T1000 (cell line): ENCODE measurements at places on chromosomes 3 and 15.

DNA sequence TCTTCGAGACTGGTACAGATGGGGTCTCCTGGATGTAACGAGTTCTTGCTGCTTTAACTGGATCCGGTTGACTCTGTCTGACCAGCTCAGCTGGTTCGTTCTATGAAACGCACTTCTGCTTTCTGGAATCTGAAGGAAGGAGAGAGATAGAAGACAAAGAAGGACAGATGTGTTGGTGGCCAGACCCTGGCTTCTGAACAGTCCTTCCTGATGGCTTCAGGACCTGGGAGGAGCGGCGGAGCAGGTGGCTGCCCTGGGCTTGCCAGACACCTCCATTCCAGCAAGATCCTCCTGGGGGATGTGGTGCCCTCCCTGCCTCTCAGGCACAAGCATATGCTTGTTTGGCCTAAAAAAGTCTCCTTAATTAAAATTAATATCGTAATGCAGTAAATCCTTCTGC is 99.9 kb downstream of the APBA2 start:
- DNase-seq: no peak

- no peak for DNase-seq
Measured at GRCh38 chr3:97825101-97825500, 3.3 kb downstream of the CRYBG3 start.

DNA sequence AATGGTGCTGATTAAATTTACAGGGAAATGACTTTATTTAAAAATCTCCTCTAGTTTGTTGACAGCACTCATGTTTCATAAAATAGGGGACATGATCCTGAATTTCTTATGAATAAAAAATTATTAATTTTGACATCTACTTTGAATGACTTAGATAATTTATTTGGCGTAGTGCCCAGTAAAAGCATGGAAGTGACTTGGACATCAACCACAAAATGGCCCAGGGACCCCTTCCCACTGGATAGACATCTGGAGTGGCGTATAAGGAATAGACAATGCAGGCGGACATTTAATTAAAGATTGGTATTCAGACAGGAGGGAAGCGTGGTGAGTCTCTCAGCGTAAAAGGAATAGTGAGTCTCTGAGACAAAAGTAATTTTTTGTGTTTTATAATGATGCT is 79.8 kb downstream of the ADAMTSL3 start:
- DNase-seq: no peak

GRCh38 chr3:27840807-27841594 is 118.9 kb upstream of the EOMES start:
- DNase-seq: no peak

- no peak for DNase-seq
Measured at GRCh38 chr3:107704477-107704876, 181.7 kb downstream of the BBX start.

DNA sequence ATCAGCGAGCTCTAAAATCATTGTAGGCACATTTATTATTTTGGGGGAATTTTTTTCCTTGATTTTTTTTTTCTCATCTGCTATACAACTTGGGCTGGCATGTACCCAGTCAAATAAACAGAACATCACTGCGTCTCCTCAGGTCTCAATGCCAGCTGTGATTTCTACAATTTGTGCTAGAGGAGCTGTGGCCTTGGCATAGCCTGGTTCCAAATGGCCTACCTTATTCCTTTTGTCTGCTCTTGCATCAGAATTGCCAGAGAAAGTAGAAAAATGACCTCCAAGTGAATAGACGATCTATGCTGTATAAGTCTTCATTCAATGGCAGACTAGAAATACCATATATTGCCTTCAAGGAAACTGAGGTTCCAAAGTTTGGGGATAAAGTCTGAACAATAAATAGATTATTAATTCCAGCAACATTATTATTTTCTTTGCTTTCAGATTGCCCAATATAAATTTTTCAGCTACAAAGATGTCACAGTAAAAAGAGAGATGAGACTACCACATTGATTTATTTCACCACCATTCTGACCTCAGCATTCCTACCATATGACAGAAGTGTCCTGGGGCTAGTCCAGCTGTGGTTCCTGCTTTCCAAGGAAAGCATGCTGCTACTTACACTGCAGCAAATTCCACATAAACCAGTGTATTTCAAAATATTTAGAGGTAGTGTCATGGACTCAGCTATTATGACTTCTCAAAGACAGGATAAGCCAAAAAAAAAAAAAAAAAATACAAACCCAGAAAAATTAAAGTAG is 493.9 kb upstream of the ZNF385D start:
- DNase-seq: peak; percentile 77

DNA sequence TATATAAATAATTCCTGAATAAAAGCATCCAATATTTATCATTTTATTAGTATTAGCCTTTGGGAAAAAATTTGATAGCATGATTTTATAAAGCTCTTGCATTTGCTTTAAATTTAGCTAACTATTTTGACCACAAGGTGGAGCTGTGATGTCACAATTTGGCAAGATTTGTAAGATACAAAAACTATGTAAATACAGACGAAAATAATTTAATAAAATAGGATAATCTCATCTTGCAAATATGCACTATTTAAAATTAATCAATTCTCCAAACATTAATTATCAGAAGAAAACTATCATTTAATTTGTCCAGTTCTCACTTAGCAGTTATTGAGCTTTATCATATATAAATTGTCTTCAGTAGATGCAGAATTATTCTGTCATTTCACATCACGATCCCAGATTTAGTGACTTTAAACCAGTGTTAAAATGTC is 95.4 kb downstream of the PLOD2 start:
- DNase-seq: no peak

- no peak for DNase-seq
Measured at GRCh38 chr3:111910806-111911205, 51.7 kb downstream of the PHLDB2 start.

DNA sequence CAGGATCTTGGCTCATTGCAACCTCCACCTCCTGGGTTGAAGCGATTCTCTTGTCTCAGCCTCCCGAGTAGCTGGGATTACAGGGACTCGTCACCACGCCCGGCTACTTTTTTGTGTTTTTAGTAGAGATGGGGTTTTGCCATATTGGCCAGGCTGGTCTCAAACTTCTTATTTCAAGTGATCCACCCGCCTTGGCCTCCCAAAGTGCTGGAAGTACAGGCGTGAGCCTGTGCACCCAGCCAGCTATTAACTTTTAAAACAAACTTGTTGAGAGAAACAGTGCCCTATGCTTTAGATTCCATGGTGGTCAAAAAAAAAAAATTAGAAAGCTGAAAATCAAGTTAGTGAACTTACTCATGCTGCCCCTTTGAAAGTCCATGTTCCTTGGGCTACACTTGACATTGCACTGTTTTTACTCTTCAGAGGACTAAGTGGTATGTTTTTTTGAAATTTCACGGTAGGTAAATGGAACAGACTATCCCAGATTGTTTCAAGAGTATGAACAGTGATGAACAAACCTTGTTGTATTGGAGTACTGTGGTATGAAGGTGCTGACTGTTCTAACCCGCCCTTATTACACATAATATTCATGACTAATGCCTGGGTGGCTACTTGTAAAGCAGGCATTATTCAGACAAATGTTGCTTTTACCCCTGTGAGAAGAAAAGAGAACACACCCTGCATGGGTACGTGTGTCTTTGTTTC is 206.9 kb downstream of the KLHL25 start:
- no peak for DNase-seq

DNA sequence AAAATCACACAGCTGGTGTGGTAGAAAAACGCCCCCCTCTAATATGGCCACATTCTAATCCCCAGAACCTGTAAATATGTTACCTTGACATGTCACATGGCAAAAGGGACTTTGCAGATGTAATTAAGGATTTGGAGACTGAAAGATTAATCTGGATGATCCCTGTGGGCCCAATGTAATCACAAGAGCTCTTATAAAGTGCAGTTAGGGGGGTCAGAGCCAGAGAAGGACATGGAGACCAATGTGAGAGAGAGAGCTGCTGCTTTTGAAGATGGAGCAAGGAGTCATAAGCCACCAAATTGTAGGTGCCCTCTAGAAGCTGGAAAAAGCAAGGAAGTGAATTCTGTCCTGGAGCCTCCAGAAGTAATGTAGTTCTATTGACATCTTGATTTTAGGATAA is 152.6 kb downstream of the PEX5L start:
- DNase-seq: no peak

GRCh38 chr3:185537369-185537970 is 14.9 kb downstream of the LIPH start:
- peak; percentile 72 for DNase-seq

DNA sequence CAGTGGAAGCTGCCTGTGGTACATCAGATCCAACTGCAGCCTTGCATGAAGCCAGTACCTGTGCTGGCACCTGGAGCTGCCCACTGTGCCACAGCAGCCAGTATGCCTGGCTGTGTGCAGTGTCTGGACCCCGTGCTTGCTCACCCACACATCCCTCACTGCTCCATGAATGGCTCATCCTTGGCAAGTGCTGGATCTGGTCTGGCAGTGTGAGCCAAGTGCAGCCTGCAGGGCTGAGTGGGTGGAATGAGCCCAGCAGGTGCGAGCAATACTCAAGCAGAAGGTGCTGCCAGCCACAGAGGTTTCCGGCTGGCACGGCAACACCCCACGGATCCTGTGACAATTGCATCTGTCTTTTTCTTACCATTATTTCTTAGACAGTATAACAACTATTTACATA is 488.2 kb upstream of the ROBO2 start:
- no peak for DNase-seq

DNA sequence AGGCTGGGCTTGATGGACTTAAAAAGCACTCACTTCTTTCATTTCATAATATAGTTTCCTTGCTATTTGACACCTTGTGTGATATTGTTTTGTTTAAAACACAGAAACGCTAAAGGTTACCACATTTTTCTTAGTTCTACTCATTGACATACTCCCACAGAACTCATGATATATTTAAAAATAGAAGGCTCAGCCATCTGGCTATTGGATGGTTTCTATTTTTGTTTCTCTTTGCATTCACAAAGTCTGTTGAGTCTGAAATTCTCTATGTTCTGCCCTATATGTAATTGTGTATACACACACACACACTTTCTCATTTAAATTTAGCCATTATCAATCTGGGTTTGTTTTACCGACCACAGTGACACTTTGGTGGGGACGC is 128.2 kb downstream of the SOX2 start:
- DNase-seq: no peak

- no peak for DNase-seq
Measured at GRCh38 chr3:29655015-29655747, 374.3 kb downstream of the RBMS3 start.

GRCh38 chr3:188656196-188656982 is 502.4 kb downstream of the LPP start:
- no peak for DNase-seq

DNA sequence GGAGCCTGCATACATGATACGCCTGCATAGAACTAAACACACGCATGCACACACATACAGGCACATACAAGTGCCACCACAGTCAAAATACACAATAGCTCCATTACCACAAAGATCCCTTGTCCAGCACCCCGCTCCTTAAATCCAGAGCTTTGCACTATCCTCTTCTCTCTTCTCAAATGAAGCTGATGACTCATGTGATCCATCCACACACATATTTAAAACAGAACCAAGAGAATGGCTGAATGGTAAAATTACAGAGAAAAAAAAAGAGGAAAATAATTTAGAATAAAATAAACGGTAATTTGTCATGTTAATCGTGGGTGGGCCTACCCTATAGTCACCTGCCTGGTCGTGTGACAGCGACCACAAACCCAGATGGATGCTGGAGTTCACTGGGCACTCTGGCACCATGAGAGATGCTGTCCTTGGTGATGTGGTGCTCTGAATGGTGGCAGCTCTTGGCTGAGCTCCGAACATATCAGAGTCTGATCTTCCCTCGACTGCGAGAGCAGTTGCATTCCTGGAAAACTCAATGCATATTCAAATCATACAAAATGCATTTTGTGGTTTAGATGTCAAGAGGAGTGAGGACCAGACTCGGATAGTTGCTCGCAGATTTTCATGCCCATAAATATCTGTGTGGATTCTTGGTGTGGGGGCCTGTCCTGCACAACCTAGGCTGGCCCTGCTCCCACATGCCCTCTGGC is 8.9 kb downstream of the IQSEC1 start:
- no peak for DNase-seq

DNA sequence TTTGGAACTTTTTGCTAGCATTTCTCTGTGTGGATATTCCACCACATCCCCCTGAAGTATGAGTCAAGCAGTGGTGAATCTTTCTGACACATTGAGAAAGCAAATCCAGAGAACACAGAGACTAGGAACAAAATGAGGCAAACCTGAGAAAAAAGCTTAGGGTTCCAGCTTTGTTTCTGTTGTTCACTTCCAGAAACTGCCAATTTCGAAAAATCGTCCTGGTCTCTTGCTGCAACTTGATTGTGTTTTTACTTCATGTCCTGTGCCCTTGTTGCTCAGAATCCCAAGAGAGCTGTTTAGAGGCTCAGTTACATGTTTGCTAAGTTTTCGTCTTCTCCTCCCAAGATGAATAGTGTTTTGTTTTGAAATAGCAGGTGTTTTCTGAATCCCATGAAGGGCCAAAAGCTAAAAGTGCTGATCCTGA is 13.7 kb downstream of the MAP2K1 start:
- no peak for DNase-seq

DNA sequence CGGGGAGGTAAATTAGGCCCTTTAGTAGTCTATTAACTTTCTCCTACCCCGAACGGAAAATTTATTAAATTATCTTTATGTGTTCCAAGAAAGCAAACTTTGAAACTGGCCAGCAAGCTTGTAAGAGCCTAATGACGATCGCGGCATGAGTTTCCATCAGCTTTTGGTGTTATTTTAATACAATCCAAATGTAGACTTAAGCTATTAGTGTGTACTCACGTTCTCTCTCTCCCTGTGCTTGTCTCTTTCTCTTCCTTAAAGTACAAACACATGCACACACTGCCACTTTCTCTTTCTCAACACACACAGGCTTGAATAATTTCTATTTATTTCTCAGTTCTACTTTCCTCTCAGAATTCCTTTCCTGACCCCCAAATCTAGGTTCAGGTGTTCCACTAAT is 108.8 kb upstream of the MME start:
- DNase-seq: no peak

- no peak for DNase-seq
Measured at GRCh38 chr3:61829722-61830350, 268.5 kb downstream of the PTPRG start.

DNA sequence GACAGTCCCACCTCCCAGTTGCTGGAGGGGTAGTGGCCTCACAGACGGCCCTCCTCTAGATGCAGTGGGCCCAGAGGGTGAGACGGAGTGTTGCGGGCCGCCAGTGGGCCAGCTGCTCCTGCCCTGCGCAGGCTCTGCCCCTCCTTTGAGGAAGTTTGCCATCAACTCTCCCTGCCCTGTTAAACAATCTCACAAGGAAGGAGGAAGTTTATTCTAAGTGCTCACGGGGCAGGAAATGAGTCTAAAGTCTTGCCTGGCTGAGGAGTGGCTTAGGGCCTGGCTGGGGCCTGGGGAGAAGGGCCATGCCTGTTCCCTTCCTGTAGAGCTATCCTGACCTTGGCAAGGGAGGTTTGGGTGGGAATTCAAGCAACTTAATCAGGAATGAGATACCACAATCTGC is at the start of gene FAM3D:
Gene FAM3D (minus strand): TSS at position 92 of the 400 bp plus-strand sequence. CDS start 11,211 bp downstream, outside the sequence.
- no peak for DNase-seq

- DNase-seq: no peak
Measured at GRCh38 chr3:15256861-15257341, 50.9 kb downstream of the CAPN7 start.

DNA sequence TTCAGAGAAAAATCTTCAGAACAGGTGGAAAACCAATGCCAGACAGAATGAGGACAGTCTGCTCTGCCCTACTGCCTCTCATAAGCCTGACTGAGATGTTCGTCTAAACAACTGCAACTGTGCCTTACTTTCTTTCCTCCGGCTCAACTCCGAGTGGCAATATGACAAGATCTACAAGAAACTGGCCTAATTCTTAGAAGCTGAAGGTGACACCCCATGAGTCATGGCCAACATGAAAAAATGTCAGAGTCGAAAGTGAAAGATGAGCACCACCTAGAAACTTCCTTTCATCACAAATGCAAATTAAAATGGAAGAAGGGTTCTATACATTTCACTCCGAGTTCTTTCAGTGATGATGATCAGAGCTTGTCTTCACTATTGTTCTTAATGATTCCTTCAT is 12.9 kb downstream of the PCYT1A start:
- no peak for DNase-seq
